Vagina (tissue), 2 donors: ENCODE measurements at places on chromosomes 12 and 14. TPM values are rescaled to one million over a fixed set of nuclear protein-coding genes. Genes with fewer than 3 reads are reported as not detected.
A peak's percentile ranks its signal among the peaks of the same experiment; 100 is the strongest.

Gene REM2
- 3.9 TPM for total RNA-seq

GRCh38 chr12:7542813-7543212 lies 39.2 kb upstream of the CD163 start:
- no peaks in the 10 kb centered on the region for H3K4me1 ChIP-seq
- no peak overlapping the region for H3K4me3 ChIP-seq
- H3K27me3 ChIP-seq = no peaks in the 10 kb centered on the region
- no peaks in the 10 kb centered on the region for H3K36me3 ChIP-seq
- H3K27ac ChIP-seq = no peak overlapping the region

- peaks cover 17% of the 10 kb centered on the region for H3K36me3 ChIP-seq
- H3K27me3 ChIP-seq = no peaks in the 10 kb centered on the region
- DNase-seq = no peak
- peak within 1 kb of the TSS; percentile 97 for H3K27ac ChIP-seq
- peaks cover 57% of the 10 kb centered on the region for H3K4me1 ChIP-seq
Observed at GRCh38 chr14:58298477-58299400, at the start of gene ARID4A. Gene ARID4A (plus strand): TSS chr14:58298555. CDS start chr14:58299855, 1,300 bp downstream.

DNA sequence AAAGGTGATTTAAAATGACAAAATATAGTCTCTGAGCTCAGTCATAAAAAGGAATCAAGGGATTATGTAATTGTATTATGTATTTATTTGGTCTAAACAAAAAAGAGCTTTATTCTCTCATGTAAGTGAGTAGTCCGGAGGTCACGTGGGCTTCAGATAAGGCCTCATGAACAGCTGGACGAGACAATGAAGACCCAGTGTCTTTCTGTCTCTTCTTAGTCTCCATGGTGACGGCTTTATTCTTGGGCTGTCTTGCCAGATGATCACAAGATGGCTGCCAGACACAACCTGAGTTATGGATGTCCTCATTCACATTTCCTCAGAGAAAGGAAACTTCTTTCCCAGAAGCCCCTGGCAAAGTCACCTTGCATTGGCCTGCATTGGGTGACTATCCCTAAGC lies 98.6 kb downstream of the ARF6 start:
- H3K4me1 ChIP-seq = peaks cover 9% of the 10 kb centered on the region
- no peak overlapping the region for H3K4me3 ChIP-seq
- H3K27ac ChIP-seq = no peak overlapping the region

GRCh38 chr12:53695152-53696145 lies 19.6 kb upstream of the ATP5MC2 start:
- H3K27ac ChIP-seq = no peak overlapping the region
- no peak for DNase-seq
- H3K4me1 ChIP-seq = peaks cover 27% of the 10 kb centered on the region
- peak overlapping the region; percentile 42 for H3K4me3 ChIP-seq
- no peaks in the 10 kb centered on the region for H3K36me3 ChIP-seq

DNA sequence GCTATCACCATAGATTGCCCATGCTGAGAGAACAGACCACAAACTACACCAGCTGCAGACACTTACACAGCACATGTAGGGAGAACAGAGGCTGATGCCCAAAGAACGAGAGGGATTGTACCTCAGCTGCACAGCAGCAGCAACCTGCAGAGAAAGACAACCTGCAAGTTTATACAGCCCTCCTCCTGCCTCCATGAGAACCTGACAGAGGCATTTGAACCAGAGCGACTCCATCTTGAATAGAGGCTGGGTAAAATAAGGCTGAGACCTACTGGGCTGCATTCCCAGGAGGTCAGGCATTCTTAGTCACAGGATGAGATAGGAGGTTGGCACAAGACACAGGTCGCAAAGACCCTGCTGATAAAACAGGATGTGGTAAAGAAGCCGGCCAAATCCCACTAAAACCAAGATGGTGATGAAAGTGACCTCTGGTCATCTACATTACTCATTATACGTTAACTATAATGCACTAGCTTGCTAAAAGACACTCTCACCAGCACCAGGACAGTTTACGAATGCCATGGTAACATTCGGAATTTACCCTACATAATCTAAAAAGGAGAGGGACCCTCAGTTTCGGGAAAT lies 262.4 kb upstream of the HMGA2 start:
- H3K4me3 ChIP-seq = no peak overlapping the region
- H3K36me3 ChIP-seq = no peaks in the 10 kb centered on the region
- no peak overlapping the region for H3K27ac ChIP-seq
- H3K4me1 ChIP-seq = no peaks in the 10 kb centered on the region
- H3K27me3 ChIP-seq = no peaks in the 10 kb centered on the region

- peak within 1 kb of the TSS; percentile 54 for H3K4me3 ChIP-seq
- DNase-seq = peak; percentile 91
- peaks cover 22% of the 10 kb centered on the region for H3K4me1 ChIP-seq
- H3K27ac ChIP-seq = peak within 1 kb of the TSS; percentile 83
Observed at GRCh38 chr12:7935590-7936581, at the start of gene SLC2A3. Gene SLC2A3 (minus strand): TSS chr12:7936187. CDS start chr12:7936034, 153 bp downstream.

Gene CLEC6A
- not detected for total RNA-seq

DNA sequence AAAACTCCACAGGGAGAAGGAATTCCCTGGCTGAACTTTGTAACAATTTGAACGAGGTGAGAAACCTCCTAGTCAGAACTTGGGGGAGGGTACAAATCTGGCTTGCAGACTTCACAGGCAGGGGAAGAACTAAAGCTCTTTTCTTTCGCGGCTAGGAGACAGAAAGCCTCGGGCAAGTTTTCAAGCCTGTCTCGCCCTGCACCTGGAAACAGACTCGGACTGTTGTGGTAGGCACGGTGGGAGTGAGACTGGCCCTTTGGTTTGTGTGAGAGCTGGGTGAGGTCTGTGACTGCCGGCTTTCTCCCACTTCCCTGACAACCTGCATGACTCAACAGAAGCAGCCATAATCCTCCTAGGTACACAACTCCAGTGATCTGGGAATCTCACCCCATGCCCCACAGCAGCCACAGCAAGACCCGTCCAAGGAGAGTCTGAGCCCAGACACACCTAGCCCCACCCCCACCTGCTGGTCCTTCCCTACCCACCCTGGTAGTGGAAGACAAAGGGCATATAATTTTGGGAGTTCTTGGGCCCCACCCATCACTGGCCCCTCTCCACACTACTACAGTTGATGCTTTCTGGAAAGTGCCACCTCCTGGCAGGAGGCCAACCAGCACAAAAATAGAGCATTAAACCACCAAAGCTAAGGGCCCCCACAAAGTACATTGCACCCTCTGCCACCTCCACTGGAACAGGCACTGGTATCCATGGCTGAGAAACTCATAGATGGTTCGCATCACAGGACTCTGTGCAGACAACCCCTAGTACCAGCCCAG lies 102.7 kb upstream of the ST8SIA1 start:
- H3K27ac ChIP-seq = no peak overlapping the region
- H3K4me3 ChIP-seq = no peak overlapping the region
- H3K27me3 ChIP-seq = no peaks in the 10 kb centered on the region
- H3K36me3 ChIP-seq = no peaks in the 10 kb centered on the region
- no peak for DNase-seq

DNA sequence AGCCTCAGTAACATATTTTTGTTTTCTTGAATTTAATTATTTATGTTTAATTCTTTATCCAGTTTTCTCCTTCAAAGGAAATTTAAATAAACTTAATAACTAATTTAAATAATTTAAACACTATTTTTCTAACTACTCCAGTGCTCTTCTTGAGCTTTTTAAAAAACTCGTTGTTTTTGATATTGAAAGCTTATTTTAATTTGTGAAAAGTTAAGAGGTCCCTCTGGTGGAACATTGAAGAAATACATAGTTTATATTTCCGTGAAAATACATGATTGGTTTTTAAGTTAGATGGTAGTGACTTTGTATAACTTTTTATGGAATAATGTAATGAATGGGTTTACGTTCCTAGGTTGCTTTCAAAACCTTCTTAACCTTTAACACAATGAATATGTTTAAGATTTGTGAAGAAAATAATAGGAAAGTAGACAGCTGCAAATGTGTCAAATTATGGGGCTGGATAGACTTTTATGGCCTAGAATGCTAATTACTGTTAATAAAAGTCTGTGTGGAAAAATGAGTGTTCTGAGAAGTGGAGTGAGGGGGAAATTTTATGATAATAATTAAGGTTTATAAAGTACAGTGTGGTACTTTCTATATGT lies 45.9 kb upstream of the MSRB3 start:
- H3K4me3 ChIP-seq = no peak overlapping the region
- H3K4me1 ChIP-seq = peaks cover 6% of the 10 kb centered on the region
- DNase-seq = no peak
- no peaks in the 10 kb centered on the region for H3K36me3 ChIP-seq

DNA sequence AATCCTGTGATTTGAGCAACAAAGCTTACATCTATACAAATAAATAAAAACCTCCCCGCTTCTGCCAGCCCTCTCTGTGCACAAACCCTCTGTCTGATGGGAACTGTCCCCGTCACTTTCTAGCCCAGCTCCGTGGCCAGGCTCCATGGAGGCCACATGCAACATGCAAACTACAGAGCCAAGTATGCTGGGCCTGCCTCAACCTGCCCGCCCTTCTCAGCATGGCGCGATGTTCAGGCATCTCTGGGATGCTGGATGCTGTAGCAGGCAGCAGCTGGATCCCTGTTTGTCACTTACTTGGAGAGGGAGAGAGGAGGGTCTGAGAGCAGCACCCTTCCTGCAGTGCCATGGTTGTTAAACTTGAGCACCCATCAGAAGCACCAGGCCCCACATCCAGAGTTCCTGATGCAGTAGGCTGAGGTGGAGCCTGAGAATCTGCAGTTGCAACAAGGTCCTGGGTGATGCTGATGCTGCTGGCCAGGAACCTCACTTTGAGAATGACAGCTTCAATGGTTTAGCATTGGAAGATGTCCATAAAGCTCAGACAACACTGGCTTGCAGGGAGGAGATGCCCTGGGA lies 32.4 kb downstream of the CLMN start:
- no peaks in the 10 kb centered on the region for H3K36me3 ChIP-seq
- no peak overlapping the region for H3K4me3 ChIP-seq
- peaks cover 14% of the 10 kb centered on the region for H3K4me1 ChIP-seq
- DNase-seq = peak; percentile 89
- H3K27ac ChIP-seq = no peak overlapping the region

Gene TMEM121
- 9.3 TPM for total RNA-seq

Gene FOXN4
- not detected for total RNA-seq

Gene C3AR1
- 6.4 TPM for total RNA-seq

Gene PRMT5
- total RNA-seq = 65.6 TPM

DNA sequence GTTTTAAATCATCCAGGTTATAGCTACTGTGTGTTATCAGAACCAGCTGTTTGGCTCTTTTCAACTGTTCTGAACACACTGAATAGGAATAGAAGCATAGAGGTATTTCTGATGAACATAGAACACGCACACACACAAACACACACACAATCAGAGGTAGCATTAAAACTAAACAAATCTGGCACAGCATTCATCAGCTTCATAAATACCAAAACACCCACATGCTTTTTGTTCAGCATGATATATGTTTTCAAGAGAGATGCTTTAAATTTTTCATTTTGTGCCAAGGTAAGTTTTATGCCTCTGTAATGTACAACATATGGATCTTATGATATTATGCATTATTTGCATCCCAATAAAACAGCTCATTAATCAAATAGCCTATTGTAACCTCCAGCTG lies 208.6 kb downstream of the GALC start:
- no peak for DNase-seq
- H3K27me3 ChIP-seq = no peaks in the 10 kb centered on the region
- H3K4me3 ChIP-seq = no peak overlapping the region
- H3K27ac ChIP-seq = no peak overlapping the region
- H3K36me3 ChIP-seq = no peaks in the 10 kb centered on the region
- H3K4me1 ChIP-seq = no peaks in the 10 kb centered on the region

GRCh38 chr14:33836203-33836899 lies 114.5 kb downstream of the EGLN3 start:
- H3K27ac ChIP-seq = no peak overlapping the region
- H3K36me3 ChIP-seq = no peaks in the 10 kb centered on the region
- H3K27me3 ChIP-seq = no peaks in the 10 kb centered on the region
- DNase-seq = no peak
- H3K4me1 ChIP-seq = no peaks in the 10 kb centered on the region

- no peaks in the 10 kb centered on the region for H3K27me3 ChIP-seq
- H3K4me3 ChIP-seq = no peak overlapping the region
- no peak for DNase-seq
- no peaks in the 10 kb centered on the region for H3K36me3 ChIP-seq
- H3K4me1 ChIP-seq = no peaks in the 10 kb centered on the region
Observed at GRCh38 chr12:38120438-38120837, 196.1 kb upstream of the ALG10B start.

- H3K4me1 ChIP-seq = no peaks in the 10 kb centered on the region
- H3K4me3 ChIP-seq = no peak overlapping the region
- H3K36me3 ChIP-seq = no peaks in the 10 kb centered on the region
- H3K27ac ChIP-seq = no peak overlapping the region
Observed at GRCh38 chr12:10175846-10176636, 2.8 kb upstream of the TMEM52B start.

Gene MSI1
- 3.7 TPM for total RNA-seq

DNA sequence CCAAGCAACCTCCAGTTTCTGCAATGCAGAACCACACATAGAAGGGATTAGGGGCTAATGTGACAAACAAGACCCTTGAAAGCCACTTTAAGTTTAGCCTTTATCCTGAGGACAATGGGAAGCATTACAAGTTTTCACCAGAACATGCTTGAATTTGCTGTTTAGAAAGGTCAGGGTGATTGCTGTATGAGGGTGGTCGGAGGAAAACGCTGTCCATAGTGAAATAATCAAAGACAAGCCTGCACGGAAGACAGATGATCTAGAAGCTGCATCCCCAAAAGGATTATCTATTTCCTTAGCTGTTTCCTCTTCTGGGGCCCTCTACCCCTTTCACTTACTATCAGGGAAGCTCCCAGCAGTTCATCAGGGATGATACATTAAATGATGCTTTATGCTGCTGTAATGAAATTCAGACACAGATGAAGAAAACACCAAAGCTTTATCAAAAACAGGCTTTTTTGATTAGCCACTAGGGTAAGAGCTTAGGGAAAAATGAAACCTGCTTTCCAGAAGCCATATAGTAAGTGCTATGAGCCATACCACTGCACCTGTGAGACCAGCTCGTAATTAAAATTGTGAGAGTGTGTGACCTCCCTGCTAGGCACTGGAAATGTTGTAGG lies 6.5 kb downstream of the HAL start:
- H3K4me1 ChIP-seq = no peaks in the 10 kb centered on the region
- no peak overlapping the region for H3K27ac ChIP-seq
- H3K4me3 ChIP-seq = no peak overlapping the region
- DNase-seq = no peak
- H3K27me3 ChIP-seq = no peaks in the 10 kb centered on the region

- no peak overlapping the region for H3K4me3 ChIP-seq
- no peaks in the 10 kb centered on the region for H3K4me1 ChIP-seq
- no peaks in the 10 kb centered on the region for H3K27me3 ChIP-seq
- no peaks in the 10 kb centered on the region for H3K36me3 ChIP-seq
Observed at GRCh38 chr14:87430214-87430613, 562.8 kb downstream of the GALC start.

Gene GALNT9
- 1.5 TPM for total RNA-seq

GRCh38 chr14:77313371-77313770 lies 7.3 kb downstream of the POMT2 start:
- no peaks in the 10 kb centered on the region for H3K27me3 ChIP-seq
- peaks cover 50% of the 10 kb centered on the region for H3K4me1 ChIP-seq
- no peak for DNase-seq
- no peaks in the 10 kb centered on the region for H3K36me3 ChIP-seq

DNA sequence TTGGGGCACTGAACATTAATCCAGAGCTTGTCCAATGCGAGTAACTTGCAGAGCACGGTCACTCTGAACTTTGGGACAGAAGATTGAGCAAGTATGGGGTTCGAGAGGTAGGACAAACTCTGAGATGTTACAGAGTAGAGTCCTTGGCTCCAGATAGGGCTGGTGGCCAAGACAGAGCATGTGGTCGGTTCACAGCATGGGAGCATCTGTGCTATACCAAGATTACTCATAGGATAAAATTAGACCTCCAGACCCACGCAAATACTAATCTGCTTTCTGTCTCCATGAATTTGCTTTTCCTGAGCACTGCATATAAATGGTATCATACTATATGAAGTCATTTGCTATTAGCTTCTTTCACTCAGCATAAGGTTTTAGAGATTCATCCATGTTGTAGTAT lies 93.4 kb upstream of the TBX5 start:
- H3K4me3 ChIP-seq = no peak overlapping the region
- H3K27me3 ChIP-seq = no peaks in the 10 kb centered on the region
- H3K27ac ChIP-seq = no peak overlapping the region
- H3K36me3 ChIP-seq = no peaks in the 10 kb centered on the region
